Nephron progenitor cell (in vitro differentiated cells): ENCODE measurements at places on chromosomes 11 and 22.

DNA sequence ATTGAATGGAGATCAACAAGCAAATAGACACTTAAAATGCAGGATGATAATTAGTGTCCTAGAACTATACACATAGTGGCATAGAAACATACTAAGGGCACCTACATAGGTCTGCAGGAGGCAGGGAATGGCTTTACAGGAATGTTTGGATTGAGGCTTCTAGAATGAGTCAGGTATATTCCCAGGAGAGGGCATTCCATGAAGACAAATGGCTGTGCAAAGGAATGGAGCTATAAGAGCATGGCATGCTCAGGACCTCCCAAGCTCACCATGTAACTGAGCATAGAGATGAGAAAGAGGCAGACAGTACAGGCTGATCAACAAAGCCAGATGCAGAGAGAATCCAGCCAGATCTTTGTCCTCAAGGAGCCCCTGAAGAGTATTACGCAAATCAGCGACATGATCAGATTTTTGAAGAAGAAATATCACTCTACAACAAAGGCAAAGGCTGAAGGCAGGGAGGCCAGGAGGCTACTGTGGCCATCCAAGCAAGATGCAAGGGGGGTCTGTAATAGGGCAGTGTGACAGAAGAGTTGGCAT lies 211.1 kb upstream of the MTNR1B start:
- H3K27me3 ChIP-seq, result peaks cover 6% of the 10 kb centered on the region
- no peak for DNase-seq
- H3K4me1 ChIP-seq, result peaks cover 29% of the 10 kb centered on the region
- no peak overlapping the region for H3K4me3 ChIP-seq
- H3K27ac ChIP-seq, result no peak overlapping the region

GRCh38 chr22:31567702-31568101 lies 71.4 kb downstream of the SFI1 start:
- H3K36me3 ChIP-seq, result peaks cover 23% of the 10 kb centered on the region
- H3K4me1 ChIP-seq, result no peaks in the 10 kb centered on the region
- peaks cover 4% of the 10 kb centered on the region for H3K27me3 ChIP-seq
- DNase-seq, result no peak

GRCh38 chr11:28956446-28956845 lies 848.3 kb downstream of the METTL15 start:
- DNase-seq, result no peak
- no peaks in the 10 kb centered on the region for H3K4me1 ChIP-seq
- H3K27me3 ChIP-seq, result no peaks in the 10 kb centered on the region
- no peak overlapping the region for H3K4me3 ChIP-seq
- no peaks in the 10 kb centered on the region for H3K36me3 ChIP-seq

DNA sequence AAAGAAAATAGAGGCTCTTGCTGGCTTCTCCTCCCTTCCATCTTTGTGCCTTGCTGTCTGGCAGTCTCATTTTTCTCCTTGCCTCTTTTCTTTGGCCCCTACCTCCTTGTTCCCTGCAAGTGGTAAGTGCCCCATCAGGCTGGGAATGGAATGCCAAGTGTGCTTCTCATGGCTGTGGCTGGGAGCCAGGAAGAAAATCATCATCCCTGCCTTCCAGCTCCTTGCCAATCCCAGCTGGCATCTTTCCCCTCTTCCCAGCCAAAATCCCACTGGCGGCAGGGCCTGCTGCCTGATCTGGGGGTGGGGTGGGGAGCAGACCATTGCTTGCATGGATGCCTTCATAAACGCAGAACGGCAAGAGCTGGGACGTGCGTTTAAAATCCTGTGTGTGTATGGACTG lies 27.0 kb upstream of the SLC25A18 start:
- H3K36me3 ChIP-seq, result peaks cover 62% of the 10 kb centered on the region
- H3K27me3 ChIP-seq, result no peaks in the 10 kb centered on the region
- no peaks in the 10 kb centered on the region for H3K4me1 ChIP-seq
- H3K27ac ChIP-seq, result no peak overlapping the region
- no peak for DNase-seq

DNA sequence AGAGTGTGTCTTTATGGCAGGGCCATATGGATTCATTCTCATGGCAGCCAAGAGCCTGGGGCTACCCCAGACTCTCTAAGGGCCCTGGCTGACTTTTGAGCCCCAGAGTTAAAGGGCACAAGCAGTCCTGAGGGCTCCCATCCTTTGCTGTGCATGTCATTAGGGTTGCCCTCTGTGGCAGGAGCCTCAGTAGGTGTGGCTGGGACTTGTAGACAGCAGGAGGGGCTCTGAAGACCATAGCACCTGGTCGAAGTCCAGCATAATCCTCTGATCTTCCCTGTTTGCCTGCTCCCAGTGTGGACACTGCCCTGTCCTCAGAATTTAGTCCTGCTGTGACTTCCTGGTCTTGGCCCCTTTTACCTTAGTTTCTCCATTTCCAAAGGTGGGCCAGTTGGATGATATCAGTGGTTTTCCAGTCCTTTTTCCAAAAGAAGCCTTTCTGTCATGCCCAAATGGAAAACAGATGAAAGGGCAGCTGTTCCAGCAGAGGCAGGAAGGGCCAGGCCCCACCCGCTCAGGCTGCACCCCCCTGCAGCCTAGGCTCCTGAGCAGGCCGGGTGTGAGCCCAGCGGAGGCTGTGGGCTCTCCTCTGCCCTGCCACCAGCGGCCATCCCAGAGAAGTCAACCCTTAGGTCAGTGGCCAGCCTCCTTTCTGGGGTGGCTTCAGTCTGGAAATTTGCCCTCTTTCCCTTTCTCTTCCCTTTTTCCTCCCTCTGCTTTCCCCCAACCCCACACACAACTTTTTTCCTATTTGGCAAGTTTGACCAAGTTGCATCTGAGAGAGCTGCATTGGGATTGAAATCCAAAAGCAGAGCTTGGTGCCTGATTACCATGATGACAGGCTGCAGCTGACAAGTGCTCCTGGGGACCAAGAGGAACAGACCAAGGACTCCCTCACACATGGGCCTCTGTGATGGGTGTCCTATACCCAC lies 32.8 kb upstream of the SUSD2 start:
- no peak overlapping the region for H3K4me3 ChIP-seq
- no peak overlapping the region for H3K27ac ChIP-seq

GRCh38 chr11:111460856-111461255 lies 51.3 kb downstream of the BTG4 start:
- no peak for DNase-seq
- H3K36me3 ChIP-seq, result no peaks in the 10 kb centered on the region
- H3K27ac ChIP-seq, result no peak overlapping the region
- H3K27me3 ChIP-seq, result peaks cover 39% of the 10 kb centered on the region
- H3K4me3 ChIP-seq, result no peak overlapping the region

DNA sequence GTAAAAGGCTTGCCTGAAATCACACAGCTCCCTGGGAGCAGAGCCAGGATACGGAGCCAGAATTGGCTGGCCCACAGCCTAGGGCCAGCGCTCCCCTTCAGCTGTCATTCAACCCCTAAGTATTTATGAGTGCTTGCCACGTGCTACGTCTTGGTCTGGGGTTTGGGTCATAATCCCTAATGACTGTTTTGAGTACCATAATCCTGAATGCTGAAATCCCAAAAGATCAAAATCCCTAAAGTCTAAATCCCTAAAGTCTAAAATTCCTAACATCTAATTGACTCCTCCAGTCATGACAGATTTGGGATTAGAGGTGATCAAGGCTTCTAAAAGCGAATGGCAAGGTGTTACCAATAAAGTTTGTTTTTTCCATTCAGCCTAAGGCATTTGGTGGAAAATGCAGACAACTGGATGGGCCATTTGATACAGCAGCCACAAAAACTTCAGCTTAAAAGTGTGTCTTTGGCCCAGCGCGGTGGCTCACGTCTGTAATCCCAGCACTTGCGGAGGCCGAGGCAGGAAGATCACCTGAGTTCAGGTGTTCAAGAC lies 59.8 kb upstream of the PRR5 start:
- H3K27me3 ChIP-seq, result peaks cover 20% of the 10 kb centered on the region
- H3K27ac ChIP-seq, result no peak overlapping the region
- H3K4me3 ChIP-seq, result no peak overlapping the region
- no peak for DNase-seq

GRCh38 chr11:45436966-45437365 lies 150.8 kb upstream of the SYT13 start:
- H3K36me3 ChIP-seq, result peaks cover 5% of the 10 kb centered on the region
- DNase-seq, result no peak
- no peak overlapping the region for H3K27ac ChIP-seq
- peaks cover 9% of the 10 kb centered on the region for H3K27me3 ChIP-seq
- no peak overlapping the region for H3K4me3 ChIP-seq
- no peaks in the 10 kb centered on the region for H3K4me1 ChIP-seq

DNA sequence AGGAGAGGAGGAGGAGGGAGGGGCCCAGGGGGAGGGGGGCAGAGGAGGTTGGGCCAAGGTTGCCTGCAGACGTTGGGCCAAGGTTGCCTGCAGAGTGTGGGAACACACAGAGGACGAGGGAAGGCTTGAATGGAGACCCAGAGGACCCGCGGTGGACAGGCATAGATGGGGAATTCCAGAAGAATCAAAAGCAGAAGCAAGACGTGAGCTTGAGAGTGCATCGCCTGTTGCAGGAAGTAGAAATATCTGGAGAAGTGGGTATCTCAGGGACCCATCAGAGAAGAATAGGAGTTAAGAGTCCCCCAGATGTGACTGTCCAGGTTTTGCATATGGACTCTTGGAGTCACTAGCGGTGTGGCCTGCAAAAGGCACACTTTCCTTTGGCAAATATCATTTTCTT lies 670.2 kb downstream of the TBC1D22A start:
- H3K27ac ChIP-seq, result no peak overlapping the region
- no peaks in the 10 kb centered on the region for H3K36me3 ChIP-seq
- H3K4me3 ChIP-seq, result no peak overlapping the region
- no peak for DNase-seq
